ENCODE measurements at places on chromosomes 16 and 17.
A peak's percentile ranks its signal among the peaks of the same experiment; 100 is the strongest.

DNA sequence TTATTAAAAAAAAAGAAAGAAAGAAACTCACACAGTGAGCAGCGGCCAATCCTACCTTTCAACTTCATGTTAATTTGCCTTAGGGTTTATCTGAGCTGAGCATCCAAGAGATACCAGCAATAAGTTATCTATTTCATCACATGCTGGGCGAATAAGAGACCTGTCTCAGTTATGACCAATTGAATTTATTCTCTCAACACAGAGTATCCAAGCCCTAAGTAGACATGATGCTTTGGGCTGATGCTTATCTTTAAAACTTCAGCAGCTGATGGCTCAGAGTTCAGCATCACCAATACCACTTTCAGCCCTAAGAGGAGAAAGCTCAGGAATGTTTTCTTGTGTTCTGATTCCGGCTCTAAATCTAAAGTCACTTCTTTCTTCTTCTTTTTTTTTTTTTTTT is 489.0 kb upstream of the ZFHX3 start:
- no peak for DNase-seq

GRCh38 chr16:22928882-22929435 is 115.0 kb downstream of the HS3ST2 start:
- DNase-seq = no peak

- no peak for DNase-seq
Observed at GRCh38 chr16:83002351-83003334, 375.9 kb downstream of the CDH13 start.

GRCh38 chr17:2179615-2180295 is 123.8 kb downstream of the SMG6 start:
- DNase-seq = no peak

GRCh38 chr17:50468304-50469207 is at the start of gene CHAD:
Gene CHAD (minus strand): TSS chr17:50468880. CDS start chr17:50468813, 67 bp downstream.
- no peak for DNase-seq

DNA sequence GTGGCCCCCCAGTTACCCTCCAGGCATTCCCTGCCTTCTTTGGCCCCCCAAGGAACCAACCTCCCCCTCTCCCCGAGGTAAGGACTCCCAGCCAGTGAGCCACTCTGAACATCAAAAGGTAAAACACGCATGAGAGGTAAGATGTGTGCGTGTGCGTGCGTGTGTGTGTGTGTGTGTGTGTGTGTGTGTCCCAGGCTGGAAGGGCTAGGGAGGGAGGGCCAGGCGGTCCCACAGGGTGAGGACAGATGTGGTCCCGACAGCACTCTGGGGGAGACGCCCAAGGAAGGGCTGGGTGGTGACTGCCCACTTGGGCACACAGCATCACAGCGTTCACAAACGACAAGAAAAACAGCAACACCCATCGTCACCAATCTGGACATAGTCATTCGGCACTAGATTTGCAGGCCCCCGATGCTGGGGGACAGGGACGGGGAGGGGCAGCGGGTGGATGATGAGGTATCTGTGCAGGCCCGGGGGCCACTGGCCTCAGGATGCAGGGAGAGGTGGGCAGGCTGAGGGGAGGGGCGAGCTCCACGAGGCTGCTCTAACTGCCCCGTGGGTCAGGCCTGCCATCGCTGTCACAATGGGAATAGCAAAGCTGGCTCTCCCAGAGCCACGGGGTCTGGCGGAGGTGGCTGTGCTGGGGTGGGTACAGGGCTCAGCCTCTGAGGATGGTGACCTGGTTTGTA is 16.3 kb downstream of the MNT start:
- DNase-seq = no peak

- no peak for DNase-seq
Observed at GRCh38 chr17:30897311-30897710, 8.7 kb downstream of the TEFM start.

GRCh38 chr16:81040131-81040530 is 4.5 kb downstream of the ATMIN start:
- DNase-seq = no peak

DNA sequence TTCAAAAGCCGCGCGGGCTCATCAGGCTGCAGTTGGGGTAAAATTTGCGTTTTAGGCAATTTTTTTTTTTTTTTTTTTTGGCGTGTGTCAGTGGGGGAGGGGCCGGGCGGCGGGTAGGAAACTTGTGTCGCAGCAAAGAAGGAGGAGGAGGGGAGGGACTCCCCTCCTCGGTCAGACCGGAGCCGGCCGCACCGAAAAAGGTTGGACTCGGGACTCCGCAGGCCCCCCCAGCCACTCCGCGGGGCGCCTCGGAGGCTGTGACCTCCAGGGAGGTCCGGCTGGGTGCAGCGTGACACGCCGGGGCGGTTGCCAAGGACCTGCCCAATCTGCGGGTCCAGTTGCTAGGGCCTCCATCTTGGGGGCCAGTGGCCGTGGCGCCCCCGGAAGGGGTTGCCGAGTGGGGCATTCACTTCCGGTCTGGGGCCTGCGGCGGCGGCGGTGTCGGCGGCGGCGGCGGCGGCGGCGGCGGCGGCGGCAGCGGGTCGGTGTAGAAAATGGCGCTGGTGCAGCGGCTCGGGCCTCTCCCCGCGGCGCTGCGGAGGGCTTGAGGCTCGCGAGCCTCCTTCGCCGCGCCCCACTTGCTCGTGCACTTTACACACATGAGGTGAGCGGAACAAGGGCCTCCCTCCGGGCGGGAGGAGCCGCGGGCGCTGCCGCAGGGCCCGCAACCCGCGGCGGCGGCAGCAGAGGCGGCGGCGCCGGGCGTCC is at the start of gene TNRC6A:
Gene TNRC6A, plus strand, starts transcription at position 409 of the 708 bp plus-strand sequence. Its CDS starts 191 bp downstream, at position 600.
- peak; percentile 74 for DNase-seq

GRCh38 chr16:84657229-84657837 is 9.0 kb downstream of the KLHL36 start:
- DNase-seq = no peak

- DNase-seq = no peak
Observed at GRCh38 chr17:76369804-76370203, 14.6 kb upstream of the SPHK1 start.

- no peak for DNase-seq
Observed at GRCh38 chr17:42153919-42154742, 658 bp downstream of the RAB5C start.

GRCh38 chr16:46733319-46733830 is 14.8 kb downstream of the MYLK3 start:
- no peak for DNase-seq

GRCh38 chr16:76277460-76278030 is 344 bp downstream of the CNTNAP4 start:
- no peak for DNase-seq

- DNase-seq = no peak
Observed at GRCh38 chr16:31508706-31509195, 560 bp upstream of the RUSF1 start.

GRCh38 chr16:87288753-87289362 is 28.3 kb downstream of the C16orf95 start:
- no peak for DNase-seq

DNA sequence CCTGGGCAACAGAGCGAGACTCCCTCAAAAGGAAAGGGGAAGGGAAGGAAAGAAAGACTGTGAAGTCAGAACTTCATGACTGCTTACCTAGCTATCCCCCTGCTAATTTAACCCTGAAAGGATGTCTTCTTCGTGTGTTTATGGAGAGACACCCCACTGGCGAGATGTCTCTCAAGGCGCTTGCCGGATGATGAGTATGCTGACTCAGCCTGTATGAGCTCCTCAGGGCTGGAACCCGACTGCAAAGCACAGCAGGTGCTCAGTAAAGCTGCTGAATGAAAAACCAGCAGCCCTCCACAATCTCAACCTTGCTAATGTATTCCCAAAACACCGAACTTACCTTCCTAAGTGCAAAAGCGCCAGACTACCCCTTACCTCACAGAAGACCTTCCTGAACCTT is 2.3 kb downstream of the ANKFY1 start:
- no peak for DNase-seq

DNA sequence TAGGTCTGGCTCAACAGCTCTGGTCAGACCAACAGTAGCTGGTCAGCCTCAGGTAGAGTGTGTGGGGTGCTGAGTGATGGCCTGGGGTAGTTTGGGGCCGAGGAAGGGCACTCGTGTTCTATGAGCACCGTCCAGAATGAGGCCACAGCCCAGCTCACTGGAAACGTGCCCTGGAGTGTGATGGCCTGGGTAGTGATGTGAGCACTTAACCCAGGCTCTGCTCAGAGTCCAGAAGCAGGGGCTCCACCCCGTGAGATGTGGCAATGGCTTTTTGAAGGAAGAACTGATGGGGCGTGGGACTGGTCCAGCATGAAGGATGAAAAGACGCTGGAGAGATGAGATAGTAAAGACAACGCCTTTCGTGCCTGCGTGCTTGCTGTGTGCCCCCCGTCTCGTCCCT is 35.3 kb downstream of the NTN1 start:
- no peak for DNase-seq

DNA sequence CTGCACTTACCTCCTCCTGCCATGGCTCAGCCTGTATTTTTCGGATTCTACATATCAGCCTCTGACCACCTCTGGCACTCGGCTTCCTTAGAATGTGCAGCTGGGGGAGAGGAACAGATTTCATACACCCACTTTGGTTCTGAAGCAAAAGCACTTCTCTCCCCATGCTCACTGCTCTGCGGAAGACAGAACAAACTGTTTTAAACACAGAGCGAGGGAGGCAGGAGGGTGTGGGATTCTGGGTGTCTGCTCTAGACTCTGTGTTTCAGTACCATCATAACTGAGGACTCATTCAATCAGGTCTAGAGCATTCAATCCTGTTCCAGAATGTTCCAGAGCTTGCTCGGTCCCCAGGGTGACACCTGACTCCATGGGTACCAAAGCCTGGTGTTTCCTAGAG is 239.1 kb downstream of the GRIN2A start:
- DNase-seq = peak; percentile 45

GRCh38 chr16:88920618-88921590 is 54.4 kb upstream of the PABPN1L start:
- no peak for DNase-seq

DNA sequence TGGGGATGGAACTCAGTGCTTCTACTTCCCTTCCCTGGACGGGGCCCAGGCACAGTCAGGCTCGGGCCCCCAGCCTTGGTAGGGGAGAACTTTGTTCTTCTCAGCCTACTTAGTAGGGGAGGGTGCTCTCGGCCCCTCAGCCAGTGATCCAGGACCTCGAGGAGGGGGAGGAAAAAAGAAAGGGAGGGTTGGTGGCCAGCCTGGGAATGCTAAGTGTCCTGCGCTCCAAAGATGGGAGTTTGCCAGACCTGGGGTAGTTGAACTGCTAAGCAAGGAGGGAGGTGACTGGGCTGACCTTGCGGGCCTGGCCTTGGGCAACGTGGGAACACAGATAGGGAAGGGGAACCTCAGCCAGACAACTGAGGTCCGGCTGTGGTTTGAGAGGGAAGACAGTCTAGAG is 12.2 kb downstream of the ADGRG1 start:
- DNase-seq = no peak

GRCh38 chr17:73622381-73622780 is 21.9 kb downstream of the SDK2 start:
- no peak for DNase-seq

GRCh38 chr16:3908951-3909437 is 28.5 kb upstream of the CREBBP start:
- DNase-seq = no peak

DNA sequence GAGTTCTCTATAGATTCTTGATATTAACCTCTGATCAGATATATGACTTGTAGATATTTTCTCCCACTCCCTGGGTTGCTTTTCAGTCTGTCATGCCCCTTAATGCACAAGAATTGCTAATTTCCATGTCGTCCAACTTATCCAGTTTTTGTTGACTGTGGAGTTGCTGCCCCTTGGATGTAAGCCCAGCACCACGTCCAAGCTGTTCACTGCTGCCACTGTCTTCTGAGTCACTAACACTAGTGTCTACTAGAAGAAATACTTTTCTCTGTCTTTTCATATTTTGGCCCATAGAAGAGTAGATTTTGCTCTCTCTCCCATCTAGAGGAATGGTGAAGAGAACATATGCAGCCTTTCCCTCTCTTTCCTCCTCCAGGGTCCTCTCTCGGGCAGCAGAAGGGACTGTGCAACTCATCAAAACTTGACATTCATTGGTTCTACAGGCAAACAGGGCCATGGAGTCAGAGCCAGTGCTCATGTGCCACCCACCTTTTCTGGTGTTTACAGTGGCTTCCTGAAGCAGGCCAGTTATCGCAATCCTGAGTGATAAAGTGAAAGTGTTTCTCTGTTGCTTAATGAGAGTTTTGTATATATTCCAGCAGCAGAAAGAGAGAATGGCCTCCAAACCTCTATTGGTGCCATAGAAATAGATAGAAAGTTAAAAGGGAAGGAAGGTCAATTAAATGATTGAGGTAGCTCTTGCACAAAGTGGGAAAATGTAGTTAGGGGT is 22.6 kb upstream of the PMP22 start:
- no peak for DNase-seq

GRCh38 chr16:56855946-56856345 is 9.1 kb upstream of the SLC12A3 start:
- DNase-seq = no peak

DNA sequence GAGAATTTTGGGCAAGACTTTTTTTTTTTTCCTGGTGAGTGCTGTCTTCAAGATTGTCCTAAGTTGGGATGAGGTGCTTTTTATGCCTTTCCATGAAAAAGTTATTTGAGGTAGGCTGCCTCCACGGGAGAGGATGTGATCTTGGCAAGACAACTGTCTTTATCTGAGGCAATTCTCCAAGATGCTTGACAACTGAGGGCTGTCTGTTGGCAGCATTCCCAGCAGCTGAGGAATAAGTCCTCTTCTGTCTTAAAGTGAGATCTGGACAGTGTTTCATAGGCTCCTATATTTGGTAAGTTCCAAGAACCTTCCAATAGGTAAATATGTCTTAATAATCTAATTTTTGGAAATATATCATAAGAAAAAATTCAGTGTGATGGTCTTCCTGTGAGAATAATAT is 662.0 kb downstream of the CDH11 start:
- no peak for DNase-seq

DNA sequence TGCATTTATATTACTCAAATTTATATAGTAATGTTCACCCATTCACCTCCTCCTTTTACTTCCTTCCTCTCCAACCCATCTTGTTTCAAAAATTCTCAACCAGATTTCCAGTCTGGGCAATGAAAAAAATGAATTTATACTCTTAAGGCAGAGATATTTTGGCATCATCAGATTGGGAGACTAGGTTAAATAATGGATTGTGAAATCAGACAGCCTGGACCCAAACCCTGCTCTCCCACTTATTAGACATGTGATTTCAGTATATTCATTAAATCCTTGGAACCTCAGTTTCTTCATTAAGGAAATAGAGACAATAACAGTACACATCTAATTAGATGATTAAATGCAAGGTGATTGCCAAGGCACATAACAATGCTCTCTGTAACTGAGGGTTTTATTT is 7.8 kb downstream of the ACSM1 start:
- DNase-seq = no peak

- DNase-seq = no peak
Observed at GRCh38 chr16:66487580-66488275, 60.6 kb downstream of the BEAN1 start.

All from nucleus accumbens (tissue), 56 donors.